ENCODE measurements at places on chromosomes 3 and 15. TPM values are rescaled to one million over a fixed set of nuclear protein-coding genes. Genes with fewer than 3 reads are reported as not detected.
A peak's percentile ranks its signal among the peaks of the same experiment; 100 is the strongest.

DNA sequence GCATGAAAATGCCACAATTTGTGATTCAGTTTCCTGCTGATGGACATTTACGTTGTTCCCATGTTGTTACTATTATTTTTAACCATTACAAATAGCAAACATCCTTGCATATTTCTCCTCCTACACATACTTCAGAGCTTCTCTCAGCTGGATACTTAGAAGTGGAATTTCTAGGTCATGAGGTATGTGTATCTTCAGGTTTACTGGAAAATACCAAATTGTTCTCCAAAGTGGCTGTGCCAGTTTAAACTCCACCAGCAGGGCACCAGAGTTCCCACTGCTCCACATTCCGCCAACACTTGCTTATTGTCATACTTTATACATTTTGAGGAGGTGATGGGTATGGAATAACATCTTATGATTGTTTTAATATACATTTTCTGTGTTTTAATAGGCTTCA lies 45.7 kb downstream of the PRR23E start:
- no peaks in the 10 kb centered on the region for H3K36me3 ChIP-seq
- no peaks in the 10 kb centered on the region for H3K27me3 ChIP-seq
- no peak overlapping the region for H3K4me3 ChIP-seq
- no peaks in the 10 kb centered on the region for H3K4me1 ChIP-seq

The KCNAB1 gene
- 0.15 TPM for total RNA-seq

The GOLGA6B gene
- total RNA-seq: not detected

DNA sequence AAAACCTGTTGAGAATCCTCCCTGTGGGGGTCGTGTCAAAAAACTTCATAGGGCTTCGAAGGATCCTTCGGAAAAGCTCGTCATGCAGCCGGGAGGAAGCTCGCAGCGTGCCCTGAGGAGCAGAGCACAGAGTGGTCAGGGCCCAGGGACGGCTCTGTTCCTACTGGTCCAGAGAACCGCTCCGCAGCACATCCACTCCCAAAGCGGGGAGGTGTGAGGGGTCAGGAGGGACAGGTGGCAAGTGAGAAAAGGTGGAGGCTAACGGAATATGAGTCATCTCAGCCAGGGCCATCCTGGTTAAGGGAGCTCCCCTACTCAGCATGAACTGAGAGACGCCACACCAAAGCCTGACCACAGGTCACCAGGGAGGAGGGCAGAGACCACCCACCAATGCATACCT lies 66.2 kb downstream of the ABCC5 start:
- no peaks in the 10 kb centered on the region for H3K27me3 ChIP-seq
- H3K27ac ChIP-seq: no peak overlapping the region
- no peak for DNase-seq
- H3K4me3 ChIP-seq: no peak overlapping the region
- no peaks in the 10 kb centered on the region for H3K4me1 ChIP-seq
- H3K36me3 ChIP-seq: no peaks in the 10 kb centered on the region

DNA sequence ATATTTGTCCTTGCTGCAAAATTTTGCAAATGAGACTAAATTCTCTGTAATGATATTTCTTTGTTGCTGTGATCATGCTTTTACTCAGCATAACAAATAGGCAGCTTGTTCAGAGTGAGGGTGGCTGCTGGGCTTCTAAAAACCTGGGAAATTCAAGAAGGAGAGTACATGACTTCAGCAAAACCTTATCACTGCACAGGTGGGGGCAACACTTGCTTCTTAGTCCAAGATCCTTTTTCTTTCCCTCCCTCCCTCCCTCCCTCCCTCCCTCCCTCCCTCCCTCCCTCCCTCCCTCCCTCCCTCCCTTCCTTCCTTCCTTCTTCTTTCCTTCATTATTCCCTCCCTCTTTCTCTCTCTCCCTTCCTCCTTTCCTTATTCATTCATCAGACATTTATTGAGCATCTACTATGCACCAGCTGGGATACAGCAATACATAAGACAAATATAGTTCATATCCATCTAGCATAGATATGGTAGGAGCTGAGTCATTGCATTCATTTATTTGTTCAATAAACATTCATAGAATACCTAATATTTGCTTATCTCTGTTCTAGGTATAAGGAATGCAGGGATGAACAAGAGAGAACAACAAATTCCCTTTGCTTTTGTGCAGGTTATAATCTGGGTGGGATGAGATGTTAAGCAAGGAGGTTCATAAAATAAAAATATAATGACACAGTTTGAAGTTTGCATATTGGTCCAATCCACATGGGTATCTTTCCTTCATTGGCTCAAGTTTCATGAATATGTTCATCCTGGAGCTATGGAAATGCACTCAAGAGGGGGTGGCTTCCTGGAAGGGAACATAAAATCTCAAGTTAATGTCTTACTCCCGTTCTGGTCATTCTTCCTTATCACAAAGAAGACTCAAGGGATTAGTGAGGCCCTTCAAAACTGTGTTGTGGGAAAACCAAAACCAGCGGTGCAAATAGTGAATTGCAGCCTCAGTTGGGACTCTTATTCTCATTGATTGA lies 210.7 kb downstream of the PDCD6IP start:
- H3K27me3 ChIP-seq: no peaks in the 10 kb centered on the region
- no peak overlapping the region for H3K4me3 ChIP-seq
- peak overlapping the region; percentile 47 for H3K27ac ChIP-seq
- no peaks in the 10 kb centered on the region for H3K36me3 ChIP-seq
- DNase-seq: peak; percentile 22

DNA sequence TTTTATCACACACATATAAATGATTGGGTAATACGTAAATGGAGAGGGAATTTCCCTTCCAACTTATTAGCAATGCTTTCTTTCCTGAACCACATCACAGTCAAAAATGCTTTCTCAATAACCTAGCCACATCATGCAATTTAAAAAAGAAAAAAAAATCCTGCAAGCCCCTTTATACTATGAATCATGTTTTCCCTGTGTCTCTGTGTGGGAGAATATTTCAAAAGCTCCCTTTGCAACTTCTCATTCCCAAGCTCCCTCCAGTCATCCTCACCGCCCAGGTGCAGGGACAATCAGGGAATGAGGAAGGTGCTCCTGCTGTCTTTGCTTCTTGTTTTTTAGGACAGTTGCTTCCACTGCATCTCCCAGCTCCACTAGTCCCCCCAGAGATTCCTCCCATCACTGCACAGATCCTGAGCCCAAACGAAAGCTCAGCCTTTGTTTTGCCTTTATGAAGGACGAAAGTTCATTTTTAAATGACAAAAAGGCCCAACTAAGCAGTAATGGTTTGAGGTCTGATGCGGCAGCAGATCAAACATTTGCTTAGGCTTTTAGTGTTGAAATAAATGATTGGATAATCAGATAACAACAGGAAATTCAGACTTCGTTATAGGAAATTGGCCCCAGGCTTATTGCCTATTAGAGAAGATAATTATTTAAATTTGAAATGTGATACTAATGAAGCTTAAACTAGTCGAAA lies 47.8 kb upstream of the ADGRG7 start:
- H3K27ac ChIP-seq: peak overlapping the region; percentile 95
- H3K27me3 ChIP-seq: no peaks in the 10 kb centered on the region
- H3K4me1 ChIP-seq: peaks cover 36% of the 10 kb centered on the region
- DNase-seq: peak; percentile 74

The NTRK3 gene
- 2.4 TPM for total RNA-seq

The GTF2E1 gene
- 78.2 TPM for total RNA-seq

DNA sequence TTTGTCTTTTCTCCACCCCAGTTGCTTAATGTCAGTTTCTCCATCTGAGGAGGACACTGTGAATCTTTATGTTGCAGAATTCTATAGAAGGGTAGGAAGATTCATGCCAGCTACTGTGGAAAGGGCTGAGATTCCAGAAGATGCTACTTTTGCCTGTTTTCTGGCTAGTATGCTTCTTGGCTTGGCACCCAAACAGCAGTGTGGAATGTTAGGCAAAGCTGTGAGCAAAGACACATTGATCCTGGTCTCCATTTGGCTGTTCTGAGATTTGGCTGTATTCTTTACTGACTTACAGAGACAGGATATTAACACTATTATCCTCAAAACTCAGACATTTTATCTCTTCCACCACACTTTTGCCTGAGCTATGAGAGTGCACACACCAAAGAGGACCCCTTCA lies 39.3 kb downstream of the PDHB start:
- H3K4me1 ChIP-seq: peaks cover 2% of the 10 kb centered on the region
- no peak overlapping the region for H3K4me3 ChIP-seq
- no peak for DNase-seq
- no peaks in the 10 kb centered on the region for H3K27me3 ChIP-seq

GRCh38 chr15:47750030-47750739 lies 32.9 kb downstream of the SEMA6D start:
- peaks cover 6% of the 10 kb centered on the region for H3K4me1 ChIP-seq
- no peaks in the 10 kb centered on the region for H3K36me3 ChIP-seq
- no peak overlapping the region for H3K27ac ChIP-seq
- DNase-seq: no peak
- no peak overlapping the region for H3K4me3 ChIP-seq

The SLC22A13 gene
- 0.21 TPM for total RNA-seq

Measured in neural progenitor cell (in vitro differentiated cells).